ENCODE measurements at places on chromosomes 6 and 20.

DNA sequence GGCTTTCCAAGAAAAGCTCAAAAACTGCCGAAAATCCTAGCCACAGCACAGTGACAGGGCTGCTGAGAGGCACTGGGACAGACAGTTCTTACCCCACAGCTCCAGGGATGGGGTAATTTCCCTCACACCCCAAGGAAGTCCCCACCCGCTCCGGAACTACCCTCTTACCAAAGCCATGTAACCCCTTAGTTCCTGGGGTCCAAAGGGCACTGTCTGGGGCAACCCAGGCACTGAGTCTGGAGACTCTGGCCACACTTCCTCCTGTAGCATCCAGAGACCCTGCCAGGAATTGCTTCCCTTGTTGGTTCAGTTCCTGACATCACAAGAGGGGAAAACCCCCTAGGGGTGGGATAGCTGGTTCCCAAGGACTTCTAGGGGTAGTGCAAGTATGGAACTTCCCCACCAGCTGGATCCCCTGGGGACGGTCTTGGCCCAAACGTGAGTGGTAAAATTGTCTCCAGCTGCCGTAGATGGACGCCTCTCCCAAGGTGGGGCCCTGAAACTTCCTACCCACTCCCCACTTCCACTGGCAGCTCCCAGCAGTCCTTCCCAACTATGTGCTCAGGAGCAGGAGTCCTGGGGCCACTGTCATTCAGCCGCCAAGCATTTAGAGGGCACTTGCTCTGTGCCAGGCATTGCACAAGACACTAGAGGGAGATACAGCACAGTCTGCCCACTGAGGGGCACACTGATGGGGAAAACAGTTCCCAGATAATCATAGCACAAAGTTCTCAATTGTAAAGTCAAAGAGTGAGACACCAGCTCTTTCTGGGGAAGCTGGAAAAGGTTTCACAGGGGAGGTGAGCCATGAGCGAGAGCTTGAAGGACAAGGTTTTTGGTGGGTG is 17.2 kb upstream of the HCK start:
- DNase-seq = no peak

DNA sequence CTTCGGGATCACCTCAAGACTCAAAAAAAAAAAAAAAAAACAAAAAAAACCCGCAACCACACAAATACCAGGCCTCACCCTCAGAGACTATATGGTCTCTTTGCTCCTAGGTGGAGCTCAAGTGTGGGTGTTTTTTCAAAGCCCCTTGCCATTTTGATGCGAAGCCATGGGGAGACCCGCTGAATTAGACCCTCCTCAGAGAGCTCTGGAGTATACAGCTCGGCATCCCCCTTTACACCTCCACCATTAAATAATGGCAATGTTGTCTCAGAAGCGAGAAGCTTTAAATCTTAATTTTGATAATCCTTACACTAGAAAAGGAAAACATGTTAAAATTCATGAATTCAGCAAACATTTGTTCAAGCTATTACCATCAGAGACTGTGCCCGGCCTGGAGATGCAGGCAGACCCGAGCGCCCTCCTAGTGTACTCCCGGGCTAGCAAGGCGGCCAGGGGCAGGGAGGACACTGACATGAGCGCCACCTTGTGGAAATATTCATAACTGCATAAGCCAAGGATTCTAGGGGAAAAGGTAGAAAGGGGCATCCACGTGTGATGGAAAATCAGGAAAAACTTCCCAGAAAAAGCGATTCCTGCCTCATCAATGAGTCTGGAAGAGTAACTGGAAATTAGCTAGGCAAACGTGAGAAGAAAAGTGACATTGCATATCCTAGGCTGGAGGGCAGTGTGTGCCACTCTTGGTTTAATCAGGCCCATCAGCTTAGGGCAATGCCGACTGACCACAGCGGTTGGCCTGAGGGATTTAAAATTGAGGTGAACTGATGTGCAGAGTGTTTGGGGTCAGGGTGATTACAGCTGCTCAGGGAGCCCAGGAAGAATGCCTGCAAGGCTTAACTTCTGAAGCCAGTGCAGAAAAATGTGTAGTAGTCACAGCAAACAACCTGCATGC is 72.5 kb downstream of the B3GAT2 start:
- DNase-seq = peak; percentile 75

DNA sequence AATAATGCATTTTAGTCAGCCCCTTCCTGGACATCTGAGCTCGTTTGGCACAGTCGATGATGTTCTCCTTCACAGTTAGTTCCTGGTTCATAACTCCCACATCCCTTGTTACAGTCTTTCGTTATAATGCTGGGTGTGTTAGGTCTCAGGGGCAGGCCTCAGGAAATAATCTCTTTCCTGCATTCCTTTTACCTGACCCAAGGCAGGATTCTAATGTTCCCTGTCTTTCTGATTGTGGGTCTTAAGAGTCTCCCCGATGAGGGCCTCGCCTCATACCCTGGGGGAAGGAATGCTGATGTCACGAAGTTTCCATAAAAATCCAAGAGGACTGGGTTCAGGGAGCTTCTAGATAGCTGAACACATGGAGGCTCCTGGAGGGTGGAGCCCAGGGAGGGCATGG is 104.0 kb upstream of the CARMIL1 start:
- DNase-seq = no peak

- DNase-seq = no peak
These were observed 45.2 kb downstream of the PLCG1 start for GRCh38 chr20:41182296-41183212.

DNA sequence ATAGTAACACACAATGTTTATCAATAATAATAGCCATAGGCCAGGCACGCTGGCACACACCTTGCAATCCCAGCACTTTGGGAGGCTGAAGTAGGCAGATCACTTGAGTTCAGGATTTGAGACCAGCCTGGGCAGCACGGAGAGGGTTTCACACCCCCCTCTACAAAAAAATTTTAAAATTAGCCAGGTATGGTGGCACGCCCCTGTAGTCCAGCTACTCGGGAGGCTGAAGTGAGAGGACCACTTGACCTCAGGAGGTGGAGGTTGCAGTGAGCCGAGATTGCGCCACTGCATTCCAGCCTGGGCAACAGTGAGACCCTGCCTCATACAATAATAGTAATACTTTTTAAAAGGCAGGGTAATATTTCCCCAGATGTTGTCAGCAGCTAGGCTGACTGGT is 7.9 kb upstream of the MAPRE1 start:
- DNase-seq = no peak

GRCh38 chr20:34920055-34920454 is 35.6 kb downstream of the GSS start:
- DNase-seq = no peak

DNA sequence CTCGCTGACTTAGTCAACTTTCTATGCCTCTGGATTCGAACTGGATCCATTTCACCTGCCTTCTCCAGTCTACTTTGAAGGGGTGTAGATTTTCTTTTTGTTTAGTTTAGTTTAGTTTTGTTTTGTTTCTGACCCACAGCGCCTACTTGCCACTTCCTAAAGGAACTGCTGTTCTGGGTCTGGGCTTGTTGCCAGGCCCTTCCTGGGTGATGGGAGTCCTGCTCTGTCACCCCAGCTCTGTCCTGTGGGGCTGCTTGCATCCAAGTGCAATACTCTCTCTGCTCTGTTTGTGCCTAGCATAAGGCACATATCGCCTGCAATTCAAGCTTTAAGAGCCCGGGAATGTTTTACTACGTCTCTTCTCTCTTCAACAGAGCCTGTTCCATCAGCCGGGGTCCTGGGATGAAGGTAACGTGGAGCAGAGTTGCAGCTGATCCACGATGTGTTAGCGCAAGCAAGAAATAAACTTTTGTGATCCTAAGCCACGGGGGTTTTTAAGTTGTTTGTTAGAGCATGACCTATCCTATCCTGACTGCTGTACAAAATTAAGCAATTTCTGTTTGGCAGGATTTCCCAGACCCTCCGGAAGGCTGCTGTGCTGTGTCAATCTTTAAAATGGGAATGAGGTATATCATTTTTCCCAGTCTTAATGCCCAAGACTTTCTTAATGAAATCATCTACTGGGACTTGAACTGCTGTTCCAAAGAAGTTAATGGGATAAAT is 30.9 kb upstream of the TAGAP start:
- DNase-seq = no peak

DNA sequence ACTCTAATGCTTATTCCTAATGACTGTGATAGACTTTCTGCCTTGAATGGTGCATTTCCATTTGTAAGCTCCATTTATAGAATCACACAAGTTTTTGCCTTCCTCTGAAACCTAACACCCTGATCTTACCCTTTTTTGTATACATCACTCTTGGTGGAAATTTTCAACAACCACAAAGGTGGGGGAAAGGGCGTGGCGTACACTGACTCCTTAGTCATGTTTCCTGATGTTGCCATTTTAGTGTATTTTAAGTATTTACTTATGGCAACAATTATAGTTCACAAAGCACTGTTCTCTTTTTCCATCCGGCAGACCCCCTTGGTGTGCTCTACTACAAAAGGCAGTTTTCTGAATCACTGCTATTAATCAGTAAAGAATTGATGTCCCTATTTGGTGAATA is 92.0 kb downstream of the ATXN1 start:
- no peak for DNase-seq

DNA sequence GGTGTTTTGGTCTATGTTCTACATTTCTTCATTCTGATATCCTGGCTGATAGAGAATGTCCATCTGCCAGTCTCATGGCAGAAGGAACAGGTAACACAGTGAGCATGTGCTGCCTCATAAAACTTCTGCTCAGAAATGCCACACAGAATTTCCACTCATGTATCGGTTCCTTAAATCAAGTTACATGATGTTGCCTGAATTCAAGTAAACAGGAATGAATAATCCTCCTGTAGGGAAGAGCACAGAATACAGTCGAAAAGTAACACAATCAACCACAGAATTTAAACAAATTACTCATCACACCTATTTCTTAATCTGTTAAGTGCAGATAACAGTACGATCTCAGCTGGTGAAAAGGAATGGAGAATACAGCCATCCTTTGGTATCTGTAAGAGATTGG is 74.7 kb downstream of the FAM217A start:
- DNase-seq = no peak

- no peak for DNase-seq
These were observed 241.8 kb upstream of the BMP2 start for GRCh38 chr20:6525447-6526303.

DNA sequence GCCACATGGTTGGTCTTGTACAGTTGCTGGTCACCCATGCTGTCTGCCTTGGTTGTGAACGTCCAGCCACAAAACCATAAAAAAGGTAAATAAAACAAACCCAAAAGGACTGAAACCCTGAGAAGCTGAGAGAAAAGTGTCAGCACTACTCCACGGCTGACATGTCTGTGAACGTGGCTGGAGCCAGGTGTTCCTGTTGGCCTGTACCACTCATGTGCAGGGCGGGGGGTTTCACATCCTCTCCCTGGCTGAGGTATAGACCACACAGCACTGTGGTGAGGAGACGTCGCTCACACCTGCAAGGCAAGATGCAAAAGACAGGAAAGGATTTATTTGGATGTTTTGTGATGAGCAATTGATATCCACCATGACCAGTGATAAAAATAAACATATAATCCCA is 51.9 kb upstream of the MRPS10 start:
- no peak for DNase-seq

DNA sequence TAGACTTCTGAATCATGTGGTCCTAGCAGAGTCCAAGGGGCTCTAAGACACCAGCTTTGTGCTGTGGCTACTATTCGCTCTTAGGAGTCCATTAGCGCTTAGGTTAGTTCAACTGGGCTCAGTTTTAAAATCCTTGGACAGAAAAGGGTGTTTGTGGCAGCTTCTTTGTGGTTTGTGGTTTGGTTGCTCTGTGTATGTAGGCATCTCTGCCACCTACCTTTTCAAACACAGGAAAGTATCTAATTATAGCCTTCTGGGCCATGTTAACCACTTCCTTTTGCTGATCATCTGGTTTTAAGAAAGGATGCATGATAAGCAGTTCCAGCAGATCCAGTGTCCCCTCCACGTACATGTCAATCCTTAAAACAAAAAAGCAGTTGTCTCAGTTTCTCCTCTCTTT is 10.8 kb downstream of the GSTA4 start:
- DNase-seq = no peak

GRCh38 chr20:5895626-5896025 is 54.7 kb downstream of the TRMT6 start:
- DNase-seq = no peak

DNA sequence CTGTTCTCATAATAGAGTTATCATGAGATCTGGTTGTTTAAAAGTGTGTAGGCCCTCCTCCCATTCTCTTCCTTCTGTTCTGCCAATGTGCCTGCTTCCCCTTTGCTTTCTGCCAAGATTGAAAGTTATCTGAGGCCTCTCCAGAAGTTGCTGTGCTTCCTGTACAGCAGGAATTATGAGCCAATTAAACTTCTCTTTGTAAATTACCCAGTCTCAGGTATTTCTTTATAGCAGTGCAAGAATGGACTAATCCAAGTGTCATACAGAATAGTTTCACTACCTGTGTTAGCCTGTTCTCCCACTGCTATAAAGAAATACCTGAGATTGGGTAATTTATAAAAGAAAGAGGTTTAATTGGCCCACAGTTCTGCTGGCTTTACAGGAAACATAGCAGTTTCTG is 100.0 kb downstream of the CD24 start:
- DNase-seq = no peak

- no peak for DNase-seq
These were observed 269.4 kb downstream of the NKAIN2 start for GRCh38 chr6:124073021-124073420.

GRCh38 chr6:22468256-22468965 is 101.0 kb upstream of the HDGFL1 start:
- DNase-seq = no peak

GRCh38 chr6:105384004-105384403 is 18.9 kb downstream of the PREP start:
- no peak for DNase-seq

GRCh38 chr6:101395345-101395744 is 1.8 kb downstream of the GRIK2 start:
- no peak for DNase-seq

GRCh38 chr6:143258945-143259344 is 191.6 kb downstream of the ADAT2 start:
- no peak for DNase-seq

DNA sequence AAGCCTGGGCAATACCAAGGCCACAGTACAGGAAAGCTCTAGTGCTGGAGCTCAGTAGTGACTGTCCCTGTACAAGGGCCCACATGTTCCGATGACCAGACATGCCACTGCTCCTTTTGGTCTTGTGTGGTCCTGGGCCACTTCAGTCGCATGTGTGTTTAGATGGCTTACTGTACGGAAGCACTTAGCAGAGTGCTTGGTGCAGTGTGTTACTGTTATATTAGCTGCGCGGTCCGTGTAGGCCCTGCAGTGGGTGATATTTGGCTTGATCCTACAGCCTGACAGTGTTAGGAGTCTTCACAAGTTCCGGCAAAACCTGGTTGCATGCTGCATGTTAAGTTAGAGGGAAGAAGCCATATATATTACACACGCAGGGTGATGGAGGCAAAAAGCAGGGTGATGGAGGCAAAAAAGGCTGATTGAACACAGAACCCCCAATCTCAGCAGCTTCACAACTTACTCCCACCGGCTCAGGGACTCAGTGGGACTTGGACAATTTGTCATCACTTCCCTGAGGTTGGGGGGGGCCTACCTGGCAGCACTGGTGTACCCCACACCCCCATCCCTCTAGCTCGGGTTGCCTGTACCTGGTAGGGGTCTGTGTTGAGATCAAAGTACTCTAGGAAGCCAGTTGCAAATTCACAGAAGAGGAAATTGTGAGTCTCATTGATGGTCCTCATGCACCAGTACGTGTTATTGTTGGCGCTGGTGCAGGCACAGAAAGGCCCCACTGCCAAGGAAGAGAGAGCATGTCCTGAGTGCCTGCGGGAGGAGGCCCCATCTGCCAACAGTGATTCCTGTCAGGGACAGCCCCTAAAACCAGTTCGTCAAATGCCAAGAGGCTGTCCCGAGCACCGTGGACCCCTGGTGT is 122.6 kb downstream of the SULF2 start:
- no peak for DNase-seq

Data from BE2C (cell line).